ENCODE measurements at places on chromosomes 12 and 14.

GRCh38 chr14:61701946-61702345 is 6.6 kb downstream of the HIF1A start:
- DNase-seq = no peak

DNA sequence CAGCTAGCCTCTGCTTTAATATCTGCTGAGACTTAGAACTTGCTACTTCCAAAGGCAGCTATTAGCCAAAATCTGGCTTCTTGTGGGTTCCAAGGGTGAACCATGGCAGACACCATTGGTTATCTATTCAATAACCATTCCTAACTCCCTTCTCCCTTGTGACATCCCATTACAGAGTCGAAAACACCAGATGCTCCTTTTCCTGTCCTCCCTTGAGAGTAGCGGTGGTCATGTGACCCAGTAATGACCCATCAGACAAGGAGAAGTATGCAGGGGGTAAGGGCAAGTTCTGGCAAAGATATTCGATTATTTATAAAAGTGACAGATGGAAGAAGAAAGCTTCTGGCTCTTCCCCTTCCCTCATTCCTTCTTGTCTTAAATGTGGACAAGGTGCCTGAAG is 20.1 kb downstream of the TGFB3 start:
- no peak for DNase-seq

DNA sequence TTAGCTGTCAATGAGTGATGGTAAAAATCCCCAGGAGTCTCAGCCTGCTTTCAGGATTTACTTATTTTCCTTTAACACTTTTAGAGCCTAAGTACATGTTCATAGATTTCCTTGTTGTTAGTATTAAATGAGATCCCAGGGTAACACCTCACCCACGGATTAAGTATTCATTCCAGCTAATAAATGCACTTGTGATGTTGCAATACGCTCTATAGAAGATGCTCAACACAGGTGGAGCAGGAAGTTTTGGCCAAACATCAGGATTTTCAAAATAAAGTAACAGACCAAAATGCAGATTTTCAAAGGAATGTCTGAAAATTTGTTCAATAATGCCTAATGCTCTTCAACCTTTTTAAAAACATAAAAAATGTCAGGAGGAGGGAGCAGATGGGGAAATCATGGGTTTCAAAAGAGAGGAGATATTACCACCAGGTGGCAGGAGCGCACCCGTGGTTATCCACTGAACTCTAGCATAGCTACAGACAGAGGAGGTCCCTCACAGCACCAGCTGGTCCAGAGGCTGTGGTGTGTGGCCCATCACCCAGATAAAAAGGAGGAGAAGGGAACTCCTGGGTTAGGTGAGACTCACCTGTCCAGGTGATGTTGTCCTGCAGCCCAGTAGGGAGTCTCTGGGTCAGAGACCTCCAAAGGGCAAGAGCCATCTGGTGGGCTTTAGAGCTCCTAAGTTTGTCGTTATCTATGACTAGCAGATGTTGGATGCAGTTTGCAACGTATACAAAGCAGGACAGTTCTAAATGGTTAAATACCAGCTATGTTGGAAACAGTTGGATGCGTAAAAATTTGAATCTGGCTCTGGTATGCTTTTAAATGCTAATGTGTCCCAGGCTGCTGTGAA is 1158.4 kb upstream of the TMEM132C start:
- DNase-seq = peak; percentile 84

DNA sequence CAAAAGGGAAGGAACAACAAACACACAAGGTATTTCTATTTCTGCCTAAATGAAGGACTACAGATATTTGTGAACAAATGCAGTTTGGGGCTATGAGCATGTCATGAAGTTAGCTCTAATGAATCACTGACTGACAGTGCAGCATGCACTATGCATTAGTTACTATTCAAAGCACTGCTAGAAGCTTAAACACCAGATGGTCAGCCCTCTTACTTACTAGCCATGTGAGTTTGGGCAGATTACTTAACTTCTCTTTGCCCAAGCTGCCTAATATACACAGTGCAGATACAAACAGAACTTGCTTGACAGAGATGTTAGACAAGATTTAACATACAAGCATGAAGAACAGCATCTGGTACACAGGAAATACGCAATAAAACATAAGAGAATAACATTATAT is 96.0 kb downstream of the ATXN2 start:
- no peak for DNase-seq

DNA sequence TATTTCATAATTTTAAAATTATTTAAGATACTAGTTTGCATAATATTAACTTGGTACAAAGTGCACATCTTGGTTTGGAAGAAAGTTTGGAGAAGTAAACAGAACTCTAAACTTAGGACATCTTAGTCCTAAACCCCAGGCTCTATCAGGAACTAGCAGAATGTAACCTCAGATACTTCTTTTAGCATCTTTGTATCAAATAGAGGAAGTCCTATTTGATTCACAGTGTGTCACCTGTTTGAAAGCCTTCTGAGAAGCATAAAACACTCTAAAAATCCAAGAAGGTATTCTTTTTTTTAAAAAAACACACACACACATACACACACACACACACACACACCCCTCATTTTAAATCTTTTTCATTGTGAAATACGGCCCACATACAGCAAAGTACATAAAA is 12.0 kb upstream of the RNU6-7 start:
- no peak for DNase-seq

DNA sequence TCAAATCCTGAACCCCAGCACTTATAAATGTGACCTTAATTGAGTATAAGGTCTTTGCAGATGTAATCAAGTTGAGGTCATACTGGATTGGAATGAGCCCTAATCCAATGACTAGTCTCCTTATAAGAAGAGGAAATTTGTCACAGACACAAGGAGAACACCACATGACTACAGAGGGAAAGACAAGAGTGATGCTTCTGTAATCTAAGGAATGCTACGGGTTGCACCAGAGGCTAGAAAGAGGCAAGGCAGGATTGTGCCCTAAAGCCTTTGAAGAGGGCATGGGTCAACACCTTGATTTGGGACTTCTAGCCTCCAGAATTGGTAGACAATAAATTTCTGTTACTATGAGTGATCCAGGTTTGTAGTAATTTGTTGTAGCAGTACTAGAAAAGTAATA is 135.0 kb downstream of the FOXG1 start:
- DNase-seq = no peak

GRCh38 chr14:32820181-32820580 is 118.5 kb upstream of the NPAS3 start:
- no peak for DNase-seq

- peak; percentile 73 for DNase-seq
These were observed 105.0 kb downstream of the ETNK1 start for GRCh38 chr12:22729957-22730443.

DNA sequence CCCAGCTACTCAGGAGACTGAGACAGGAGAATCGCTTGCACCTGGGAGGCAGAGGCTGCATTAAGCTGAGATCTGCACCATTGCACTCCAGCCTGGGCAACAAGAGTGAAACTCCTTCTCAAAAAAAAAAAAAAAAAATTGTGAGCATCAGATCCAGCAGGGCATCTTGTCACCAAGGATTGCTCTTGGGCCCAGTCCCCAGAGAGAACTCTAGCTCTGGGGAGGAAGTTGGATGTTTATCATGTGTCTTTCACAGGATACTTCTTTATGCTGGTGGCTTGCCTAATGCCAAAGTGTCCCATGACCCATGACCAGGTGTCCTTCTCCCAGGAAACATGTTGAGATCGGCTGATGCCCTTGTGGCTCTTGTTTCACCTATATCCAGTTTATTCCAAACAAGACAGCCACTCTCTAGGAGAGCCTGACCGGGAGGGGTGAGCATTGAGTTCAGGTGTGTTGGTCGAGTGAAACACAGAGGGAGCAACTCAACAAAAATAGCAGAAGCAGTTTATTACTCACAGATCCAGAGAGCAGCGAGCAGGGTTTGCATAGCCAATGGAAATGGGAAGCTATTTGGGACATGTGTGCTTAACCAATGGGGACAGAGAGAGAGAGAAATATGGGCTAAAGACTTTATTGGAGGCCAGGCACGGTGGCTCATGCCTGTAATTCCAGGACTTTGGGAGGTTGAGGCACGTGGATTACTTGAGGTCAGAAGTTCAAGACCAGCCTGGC is 6.6 kb upstream of the TCHP start:
- no peak for DNase-seq

- peak; percentile 98 for DNase-seq
These were observed at the start of gene MTERF2 for GRCh38 chr12:106986625-106987389. Gene MTERF2 (minus strand): TSS chr12:106987146. CDS start chr12:106978714, 8,432 bp downstream.

DNA sequence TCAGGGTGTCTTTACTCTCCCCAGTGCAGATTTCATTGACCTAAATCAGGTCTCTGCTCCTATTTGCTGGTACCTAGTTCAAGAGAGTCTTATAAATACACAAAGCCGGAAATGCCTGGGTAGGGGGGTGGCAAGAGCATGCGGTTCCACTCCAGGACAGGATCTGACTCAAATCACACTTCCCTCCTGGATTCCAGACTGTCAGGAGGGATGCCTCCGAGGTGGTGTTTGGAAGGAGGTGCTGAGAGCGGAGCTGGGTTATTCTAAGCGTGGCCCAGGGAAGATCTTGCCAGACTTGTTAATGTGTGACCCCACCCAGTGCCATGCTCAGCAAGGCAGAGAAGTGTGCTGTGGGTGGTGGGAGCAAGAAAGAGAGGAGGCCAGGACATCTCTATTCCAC is 49.8 kb downstream of the B4GALNT3 start:
- peak; percentile 56 for DNase-seq

- DNase-seq = no peak
These were observed 653.0 kb downstream of the RPL10L start for GRCh38 chr14:45998554-45998953.

DNA sequence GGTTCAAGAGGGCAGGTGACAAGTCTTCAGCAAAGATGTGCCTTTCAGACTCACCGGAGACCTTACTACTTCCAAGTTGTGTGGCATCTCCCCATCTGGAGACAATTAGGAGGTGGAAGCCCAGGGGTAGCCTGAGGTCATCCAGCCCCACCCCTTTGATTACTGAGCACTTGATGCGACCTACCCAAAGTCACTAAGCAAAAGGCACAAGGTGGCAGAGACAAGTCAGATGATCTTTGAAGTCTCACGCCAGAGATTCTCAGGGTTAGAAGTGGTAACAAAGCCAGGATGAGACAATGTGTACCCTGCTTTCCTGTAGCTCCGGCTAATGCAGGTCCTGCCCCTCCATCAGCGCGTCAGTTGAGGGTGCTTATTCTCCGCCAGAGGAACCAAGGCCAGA is 1.4 kb upstream of the FOXN3 start:
- DNase-seq = no peak

DNA sequence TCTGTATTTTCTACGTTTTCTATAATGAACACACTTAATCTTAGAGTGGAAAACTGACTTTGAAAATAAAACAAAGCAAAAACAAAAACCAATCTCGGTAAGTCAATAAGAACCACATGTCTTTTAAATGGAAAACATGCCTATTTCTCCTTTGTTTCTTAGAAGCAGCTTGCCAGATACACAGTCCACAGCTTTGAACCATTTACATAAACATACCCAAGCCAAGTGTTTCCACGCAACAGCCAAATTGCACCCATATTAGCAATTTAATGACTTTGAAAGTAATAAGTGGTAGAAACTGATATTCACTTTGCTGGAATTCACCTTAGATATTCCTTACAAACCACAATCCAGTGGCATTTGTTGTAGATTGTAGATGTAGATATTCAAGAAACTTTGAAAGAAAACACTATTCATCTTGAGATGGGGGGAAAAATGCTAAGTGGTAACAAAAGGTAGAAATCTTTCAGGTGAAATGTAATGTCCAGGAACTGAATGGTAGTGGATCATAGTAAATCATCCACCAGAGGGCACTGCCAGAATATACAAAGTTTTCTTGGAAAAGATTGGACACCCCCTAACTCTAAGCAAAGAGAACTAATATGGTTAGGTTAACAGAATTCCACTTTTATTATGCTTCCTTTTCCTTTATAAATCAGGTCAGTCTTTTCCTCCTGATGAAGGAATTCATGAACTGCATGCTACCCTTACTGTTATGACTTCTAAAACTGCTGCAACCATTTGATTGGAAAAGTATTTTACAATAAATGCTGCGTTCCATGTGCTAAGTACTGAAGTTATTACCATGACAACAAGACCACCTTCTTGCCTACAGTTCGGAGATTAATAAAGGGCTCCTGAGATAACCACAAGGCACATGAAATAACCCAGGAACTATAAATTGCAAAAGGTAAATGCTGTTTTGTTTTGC is 69.8 kb downstream of the RERG start:
- DNase-seq = peak; percentile 10

DNA sequence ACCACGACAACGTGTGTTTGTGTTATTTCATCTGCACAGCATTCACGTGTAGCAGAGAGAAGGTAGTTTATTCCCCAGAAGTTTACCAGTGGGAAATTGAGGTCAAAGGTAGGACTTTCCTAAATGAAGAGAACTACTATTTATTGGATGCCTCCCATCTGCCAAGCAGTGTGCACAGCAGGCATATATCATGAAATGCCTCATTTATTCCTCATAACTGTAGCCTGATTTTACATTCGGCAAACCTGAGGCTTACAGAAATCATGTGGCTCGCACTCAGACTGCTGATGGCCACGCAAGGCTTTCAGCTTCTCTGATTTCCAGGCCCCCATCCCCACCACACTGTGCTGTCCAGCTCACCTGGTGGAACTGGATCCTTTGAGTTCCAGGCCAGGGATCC is 33.5 kb downstream of the NTF3 start:
- DNase-seq = no peak

DNA sequence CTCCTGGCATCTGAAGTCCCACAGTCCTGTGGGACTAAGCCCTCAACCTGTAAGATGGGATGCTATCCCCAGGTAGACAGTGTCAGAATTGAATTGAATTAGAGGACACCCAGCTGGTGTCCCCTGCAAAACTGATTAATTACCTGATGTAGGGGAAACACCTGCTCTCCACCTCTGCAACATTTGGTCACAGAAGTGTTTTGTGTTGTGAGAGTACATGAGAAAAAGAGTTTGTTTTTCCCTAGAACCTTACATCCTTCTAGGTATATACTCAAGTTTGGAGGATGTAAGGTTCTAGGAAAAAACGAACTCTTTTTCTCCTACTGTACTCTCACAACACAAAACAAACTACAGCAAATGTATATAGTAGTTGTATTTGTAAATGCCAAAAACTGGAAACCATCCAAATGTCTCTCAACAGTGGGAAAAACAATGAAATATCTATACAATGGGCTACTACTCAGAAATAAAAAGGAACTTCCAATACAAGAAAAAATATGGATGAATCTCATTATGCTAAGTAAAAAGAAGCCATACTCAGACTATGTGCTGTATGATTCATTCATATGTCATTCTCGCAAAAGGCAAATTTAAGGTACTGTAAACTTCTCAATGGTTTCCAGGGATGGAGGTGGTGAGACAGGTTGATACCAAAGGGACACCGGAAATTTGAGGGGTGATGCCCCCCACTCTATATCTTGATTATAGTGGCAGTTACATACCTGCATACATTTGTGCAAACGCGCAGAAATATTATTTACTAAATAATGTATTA is 160.7 kb downstream of the MED13L start:
- no peak for DNase-seq

- DNase-seq = peak; percentile 39
These were observed 95.4 kb upstream of the SLC38A4 start for GRCh38 chr12:46921048-46921763.

Data from GM03348 (cell line).